ENCODE measurements at places on chromosomes 4 and X.
A peak's percentile ranks its signal among the peaks of the same experiment; 100 is the strongest.

DNA sequence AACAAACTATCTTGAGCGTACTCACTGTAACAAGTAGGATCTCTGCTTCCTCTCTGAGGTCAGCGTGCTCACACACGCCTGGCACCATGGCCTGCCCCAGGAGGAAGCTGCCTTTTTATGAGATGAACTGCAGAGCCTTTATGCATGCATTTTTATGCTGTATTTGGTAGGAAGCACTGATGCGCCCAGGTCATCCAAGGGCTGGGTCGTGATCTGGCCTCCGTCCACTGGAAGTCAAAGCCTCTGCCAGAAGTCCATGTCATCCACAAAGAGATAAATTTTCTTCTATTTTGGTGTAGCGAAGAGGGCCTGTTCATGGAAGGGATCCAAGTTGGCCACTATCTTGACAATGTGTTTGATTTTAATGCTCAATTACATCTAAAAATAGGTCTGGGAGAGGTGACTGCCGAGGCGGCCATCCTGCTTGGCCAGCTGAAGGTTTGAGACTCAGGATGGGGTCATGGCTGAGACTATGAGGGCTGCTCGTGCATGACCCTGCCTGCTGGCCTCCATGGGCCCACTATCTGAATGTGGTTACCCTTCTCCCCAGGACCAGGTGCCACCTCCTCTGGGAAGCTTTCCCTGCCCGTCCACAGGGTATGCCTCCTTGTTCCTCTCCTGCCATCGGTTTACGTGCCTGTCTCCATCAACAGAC is 50.3 kb downstream of the HTRA3 start:
- peak; percentile 18 for DNase-seq

DNA sequence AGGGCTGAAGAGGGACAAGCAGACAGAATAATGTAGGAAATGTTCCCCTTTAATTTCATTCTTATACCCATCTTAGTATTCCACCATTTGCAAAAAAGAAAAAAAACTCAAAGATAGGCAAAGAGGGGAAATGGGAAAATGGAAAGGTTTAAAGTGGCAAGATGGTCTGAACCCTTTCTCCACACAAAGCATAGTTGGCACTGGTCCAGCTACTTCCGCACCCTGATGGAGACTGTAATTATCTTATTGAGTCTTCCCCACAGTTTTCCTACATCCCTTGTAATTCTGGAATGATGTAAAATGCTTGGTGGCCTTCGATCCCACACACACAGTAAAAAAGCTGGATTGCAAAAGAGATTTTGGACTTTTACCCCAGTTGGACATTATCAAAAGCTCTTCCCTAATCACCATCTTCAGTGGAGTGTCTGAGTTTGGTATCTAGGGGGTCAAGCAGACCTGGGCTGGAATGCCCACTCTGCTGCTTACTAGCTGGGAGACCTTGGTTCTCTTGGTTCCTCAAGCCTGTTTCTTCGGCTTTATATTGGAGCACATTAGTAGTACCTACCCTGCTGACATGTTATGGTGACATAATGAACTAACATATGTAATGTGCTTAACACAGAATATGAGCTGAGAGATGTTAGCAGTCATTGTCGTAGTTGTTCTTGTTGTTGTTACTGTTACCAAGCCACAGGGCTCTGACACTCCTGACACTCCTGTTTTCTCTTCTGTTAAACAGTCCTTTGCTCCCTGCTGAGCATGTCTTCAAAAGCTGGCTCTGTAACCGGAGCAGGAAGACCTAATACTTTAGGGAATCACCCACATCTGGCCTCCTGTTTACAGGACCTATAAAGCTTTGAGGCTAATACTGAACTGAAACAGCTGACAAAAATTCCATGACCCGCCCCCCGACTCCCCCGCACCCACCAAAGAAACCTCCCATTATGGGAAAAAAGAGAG is 4.7 kb downstream of the SRPX2 start:
- peak; percentile 87 for DNase-seq

GRCh38 chr4:151489462-151490203 is 80.7 kb downstream of the FHIP1A start:
- DNase-seq = no peak

DNA sequence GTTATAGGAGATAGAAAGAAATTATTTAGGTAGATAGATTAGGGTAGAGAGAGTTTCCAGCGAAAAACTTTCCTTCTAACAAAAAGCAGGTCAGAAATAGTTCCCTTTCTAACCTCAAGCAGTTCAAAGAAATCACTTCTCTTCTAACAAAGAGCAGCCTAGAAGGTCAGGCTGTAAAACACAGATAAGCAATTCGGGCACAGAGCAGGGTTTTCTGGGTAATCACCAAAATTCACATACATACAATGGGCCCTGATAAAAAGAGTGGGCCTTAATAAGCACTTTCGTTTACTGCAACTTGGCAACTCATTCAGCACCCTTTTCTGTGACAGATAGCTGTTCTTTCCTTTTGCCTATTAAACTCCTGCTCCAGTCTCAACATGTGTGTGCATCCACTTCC is 13.4 kb upstream of the NAF1 start:
- no peak for DNase-seq

GRCh38 chr4:101348995-101349800 is 1.9 kb upstream of the PPP3CA start:
- DNase-seq = peak; percentile 35

DNA sequence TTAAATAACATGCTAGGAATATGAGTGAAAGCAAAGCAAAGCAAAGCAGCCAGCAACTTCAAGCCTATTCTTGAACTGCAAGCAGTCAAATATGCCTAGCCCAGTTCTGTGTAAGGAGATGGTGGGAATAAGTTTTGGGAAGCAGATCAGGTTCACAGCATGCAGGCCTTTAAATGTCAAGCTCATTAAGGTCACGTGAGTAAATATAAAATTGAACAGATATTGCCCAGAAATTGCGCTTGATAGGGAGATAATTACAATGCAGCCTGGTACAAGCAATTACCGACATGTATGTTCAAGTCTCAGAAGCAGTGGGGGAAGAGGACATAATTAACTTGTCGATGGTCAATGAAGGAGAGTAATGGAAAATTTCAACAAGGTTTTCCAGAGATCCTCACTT is 6.0 kb downstream of the GNPDA2 start:
- DNase-seq = no peak

GRCh38 chr4:121551881-121552280 is 144.9 kb downstream of the ANXA5 start:
- DNase-seq = peak; percentile 40

DNA sequence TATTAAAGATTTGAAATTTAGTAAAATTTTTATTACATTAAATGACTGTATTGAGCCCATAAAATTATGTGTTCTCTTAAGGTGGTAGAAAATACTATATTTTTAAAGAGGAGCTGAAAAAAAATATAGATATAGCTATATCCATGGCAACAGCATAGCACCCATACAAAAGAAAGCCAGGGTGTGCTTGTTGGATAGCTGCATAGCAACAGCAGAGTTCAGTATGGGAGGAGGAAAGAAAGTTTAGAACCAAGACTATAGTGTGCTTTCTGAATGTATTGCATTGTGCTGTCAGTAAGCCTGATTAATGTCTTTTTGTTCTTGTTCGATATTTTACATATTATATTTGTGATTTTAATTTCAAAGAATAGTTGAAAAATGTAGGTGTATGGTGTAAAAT is 78.4 kb downstream of the GRID2 start:
- no peak for DNase-seq

DNA sequence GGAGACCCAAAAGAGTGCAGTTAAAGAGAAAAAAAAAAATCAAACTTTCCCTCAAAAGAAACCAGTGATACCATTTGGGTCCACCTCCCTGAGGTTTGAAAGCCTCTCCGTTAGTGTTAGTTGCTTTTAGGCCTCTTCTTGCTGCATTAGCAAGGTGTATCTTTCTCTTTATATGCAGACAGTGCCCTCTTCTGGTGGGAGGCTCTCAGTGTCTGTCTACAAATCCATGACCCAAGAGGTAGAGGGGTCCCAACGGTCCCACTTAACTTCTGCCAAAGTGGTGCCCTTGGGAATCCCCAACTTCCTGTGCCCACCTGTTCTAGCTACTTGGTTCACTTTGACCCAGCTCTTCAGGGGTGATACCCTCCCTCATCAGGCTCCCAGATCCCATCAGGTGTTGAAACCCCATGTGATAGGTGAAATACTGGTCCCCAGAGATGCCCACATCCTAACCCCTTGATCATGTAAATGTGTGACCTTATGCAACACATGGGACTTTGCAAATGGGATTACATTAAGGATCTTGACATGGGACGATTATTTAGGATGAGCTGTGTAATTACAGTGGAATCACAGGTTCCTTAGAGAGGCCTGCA is 63.7 kb upstream of the CD99 start:
- peak; percentile 46 for DNase-seq

DNA sequence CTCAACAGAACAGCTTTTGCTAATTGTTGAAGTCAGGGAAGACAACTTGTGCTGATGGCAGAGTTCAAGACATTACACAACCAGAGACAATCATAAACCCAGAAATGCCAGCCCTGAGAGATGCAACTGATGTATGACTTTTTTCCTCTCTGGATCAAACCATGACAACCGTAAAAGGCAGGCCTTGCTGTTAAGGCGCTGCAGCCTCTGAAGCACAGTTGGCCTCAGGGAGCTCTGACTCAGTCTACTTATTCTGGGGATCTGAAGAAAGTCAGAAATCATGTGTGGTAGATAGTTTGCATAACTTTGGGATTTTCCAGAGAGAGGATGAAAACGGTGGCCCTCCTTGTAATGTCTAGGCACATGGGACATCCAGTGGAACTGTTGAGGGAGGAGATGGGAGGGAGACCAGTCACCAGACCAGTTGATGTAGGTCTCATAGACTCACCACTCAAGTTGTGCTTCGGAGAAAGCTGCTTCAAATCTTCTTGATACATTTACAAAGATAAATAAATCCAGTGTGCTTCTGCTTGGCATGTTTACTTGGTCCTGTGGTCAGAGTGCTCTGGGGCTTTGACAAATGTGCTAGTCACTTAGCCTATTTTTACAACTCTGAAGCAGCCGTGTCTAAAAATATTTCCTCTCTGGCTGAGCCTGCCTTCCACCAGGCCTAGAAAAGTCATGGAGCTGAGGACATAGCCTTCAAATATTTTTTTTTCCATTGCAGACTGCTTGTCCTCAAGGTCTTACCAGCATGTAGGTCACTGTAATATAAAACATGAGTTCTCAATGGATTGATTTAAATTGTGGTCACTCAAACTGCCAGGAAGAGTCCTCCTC is 7.5 kb downstream of the HADH start:
- DNase-seq = peak; percentile 65

DNA sequence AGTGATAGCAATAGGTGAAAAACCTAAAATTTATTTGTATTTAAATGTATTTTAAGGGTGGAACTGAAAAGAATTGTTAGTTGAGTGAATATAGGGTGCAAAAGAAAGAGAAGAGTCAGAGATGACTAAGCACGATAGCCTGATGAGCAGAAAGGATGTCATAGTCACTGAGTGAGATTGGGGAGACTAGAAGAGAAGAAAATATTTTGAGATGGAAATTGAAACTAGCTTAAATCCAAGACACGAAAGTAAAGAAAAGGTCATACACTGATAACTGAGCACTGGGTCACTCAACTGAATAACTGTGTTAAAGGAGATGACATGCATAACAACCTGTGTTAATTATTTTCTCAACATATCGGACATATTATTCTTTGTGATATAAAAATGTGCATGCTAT is 55.5 kb downstream of the SPANXN4 start:
- no peak for DNase-seq

- DNase-seq = peak; percentile 39
These were observed 658 bp downstream of the KDM6A start for GRCh38 chrX:44873415-44874276.

GRCh38 chr4:148065075-148065474 is 333.2 kb downstream of the ARHGAP10 start:
- peak; percentile 70 for DNase-seq

GRCh38 chr4:5206016-5206790 is 154.9 kb downstream of the STK32B start:
- peak; percentile 82 for DNase-seq

DNA sequence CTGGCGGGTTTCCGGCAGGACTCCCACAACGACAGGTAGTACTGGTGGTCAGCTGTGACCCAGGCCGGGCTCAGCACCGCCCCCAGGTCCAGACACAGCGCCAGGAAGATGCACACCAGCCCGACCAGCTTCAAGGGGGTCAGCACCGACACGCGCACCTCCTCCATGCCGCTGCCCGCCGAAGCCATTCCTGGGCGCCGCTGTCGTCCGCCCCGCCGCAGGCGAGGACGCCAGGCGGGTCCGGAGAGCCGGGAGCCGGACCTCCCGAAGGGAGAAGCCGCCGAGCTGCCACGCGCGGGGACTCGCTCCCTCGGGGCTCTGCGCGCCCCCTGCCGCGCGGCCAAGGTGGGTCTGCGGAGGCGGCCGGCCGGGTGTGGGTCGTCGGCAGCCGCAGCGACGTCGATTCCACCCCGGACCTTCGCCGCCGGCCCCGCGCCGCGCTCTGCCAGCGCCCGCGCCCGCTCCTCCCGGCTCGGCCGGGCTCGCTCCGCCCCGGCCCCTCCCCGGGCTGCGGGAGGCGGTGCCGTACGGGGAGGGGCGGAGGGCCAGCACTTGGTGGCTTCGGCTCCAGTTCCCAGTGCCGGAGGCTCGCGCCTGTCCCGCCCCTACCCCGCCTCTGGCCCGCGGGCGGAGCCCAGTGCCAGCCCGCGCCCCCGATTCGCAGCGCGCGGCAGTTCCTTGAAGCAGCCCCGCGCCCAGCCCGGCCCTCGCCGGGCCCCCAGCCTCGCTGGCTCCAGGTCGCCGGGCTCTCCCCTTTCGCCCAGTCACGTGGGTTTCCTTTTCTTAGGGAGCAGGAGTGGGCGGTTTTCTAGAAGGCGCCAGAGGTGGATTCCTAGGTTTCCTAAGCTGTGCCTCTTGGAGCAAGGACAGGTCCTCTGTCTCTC is at the start of gene TMEM47:
TMEM47 (minus strand) TSS at position 444 of the 884 bp plus-strand sequence; CDS start at position 188, 256 bp downstream.
- peak; percentile 58 for DNase-seq

DNA sequence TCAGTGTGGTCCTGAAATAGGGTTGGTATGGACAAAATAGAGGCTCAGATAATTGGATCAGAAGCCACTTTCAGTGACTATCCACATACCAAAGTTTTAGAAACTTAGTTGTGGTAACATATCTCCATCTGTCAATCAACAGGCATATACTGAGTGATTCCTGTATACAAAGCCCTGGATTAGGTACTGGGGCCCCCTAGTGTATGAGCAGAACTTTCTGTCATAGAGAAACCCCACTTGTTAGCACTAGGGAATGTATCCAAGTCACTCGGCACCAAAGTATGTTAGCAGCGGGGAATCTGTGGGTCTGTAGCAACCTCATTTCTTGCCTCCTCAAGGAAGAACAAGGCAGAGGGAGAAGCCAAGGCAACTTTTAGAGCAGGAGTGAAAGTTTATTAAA is 50.7 kb downstream of the MAP7D3 start:
- DNase-seq = peak; percentile 60

GRCh38 chr4:7361280-7361895 is 73.3 kb downstream of the PSAPL1 start:
- no peak for DNase-seq

- DNase-seq = no peak
These were observed 7.8 kb upstream of the NPNT start for GRCh38 chr4:105887508-105887907.

- no peak for DNase-seq
These were observed 544.1 kb downstream of the EPHA5 start for GRCh38 chr4:65126200-65126599.
